NK-92 treated with Interleukin-12 subunit alpha and Interleukin-12 subunit beta, amount 100 ng/mL, for 24 hours (cell line): ENCODE measurements at places on chromosomes 13 and 19.
A peak's percentile ranks its signal among the peaks of the same experiment; 100 is the strongest.

GRCh38 chr19:49895566-49896297, 955 bp downstream of the IL4I1 start:
- no peak for DNase-seq

GRCh38 chr13:68666774-68667397, 1436.8 kb upstream of the PCDH9 start:
- no peak for DNase-seq

DNA sequence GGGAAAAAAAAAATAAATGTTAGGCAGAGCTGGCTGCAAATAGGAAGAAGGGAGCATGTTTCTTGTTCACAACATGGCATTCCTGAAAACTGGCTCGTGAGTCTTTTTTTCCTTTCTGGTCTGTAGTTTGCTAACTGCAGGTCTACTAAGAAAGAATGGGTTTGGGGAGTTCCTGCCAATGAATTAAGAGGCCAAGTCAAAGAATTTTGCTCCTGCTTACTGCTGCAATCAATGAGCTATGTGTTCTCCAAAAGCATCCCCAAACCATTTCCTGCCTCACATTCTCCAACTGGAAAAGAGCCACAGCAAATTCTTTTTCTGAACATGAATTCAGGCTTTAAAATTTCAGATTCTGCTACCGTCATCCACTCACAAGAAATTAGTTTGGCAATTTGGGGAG, 88.6 kb downstream of the DCT start:
- no peak for DNase-seq

GRCh38 chr19:55189403-55189835, 9.3 kb upstream of the SYT5 start:
- DNase-seq = no peak

- DNase-seq = no peak
Measured at GRCh38 chr19:14611051-14611450, 28.2 kb downstream of the CLEC17A start.

DNA sequence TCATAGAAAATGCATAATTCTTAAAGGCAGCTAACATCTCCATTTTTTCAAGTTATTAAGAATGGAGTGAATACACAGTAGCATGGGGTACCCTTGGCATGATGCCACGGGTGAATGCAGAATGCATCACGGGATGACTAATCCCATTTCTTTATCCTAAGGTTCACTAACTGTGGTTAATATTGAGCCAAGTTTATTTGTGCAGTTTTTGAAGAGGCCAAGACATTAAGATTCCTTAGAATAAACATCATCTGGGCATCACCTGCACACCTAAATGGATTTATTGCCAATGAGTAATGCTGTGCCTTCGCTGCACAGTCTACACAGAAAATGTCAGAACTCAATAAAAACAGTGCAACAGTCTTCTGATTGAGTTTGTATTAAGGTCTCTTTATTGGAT, 333.1 kb downstream of the GPC6 start:
- no peak for DNase-seq

- no peak for DNase-seq
Measured at GRCh38 chr19:30155381-30156200, 213.6 kb downstream of the URI1 start.

- DNase-seq = no peak
Measured at GRCh38 chr13:46631179-46631542, 78.2 kb downstream of the LRCH1 start.

DNA sequence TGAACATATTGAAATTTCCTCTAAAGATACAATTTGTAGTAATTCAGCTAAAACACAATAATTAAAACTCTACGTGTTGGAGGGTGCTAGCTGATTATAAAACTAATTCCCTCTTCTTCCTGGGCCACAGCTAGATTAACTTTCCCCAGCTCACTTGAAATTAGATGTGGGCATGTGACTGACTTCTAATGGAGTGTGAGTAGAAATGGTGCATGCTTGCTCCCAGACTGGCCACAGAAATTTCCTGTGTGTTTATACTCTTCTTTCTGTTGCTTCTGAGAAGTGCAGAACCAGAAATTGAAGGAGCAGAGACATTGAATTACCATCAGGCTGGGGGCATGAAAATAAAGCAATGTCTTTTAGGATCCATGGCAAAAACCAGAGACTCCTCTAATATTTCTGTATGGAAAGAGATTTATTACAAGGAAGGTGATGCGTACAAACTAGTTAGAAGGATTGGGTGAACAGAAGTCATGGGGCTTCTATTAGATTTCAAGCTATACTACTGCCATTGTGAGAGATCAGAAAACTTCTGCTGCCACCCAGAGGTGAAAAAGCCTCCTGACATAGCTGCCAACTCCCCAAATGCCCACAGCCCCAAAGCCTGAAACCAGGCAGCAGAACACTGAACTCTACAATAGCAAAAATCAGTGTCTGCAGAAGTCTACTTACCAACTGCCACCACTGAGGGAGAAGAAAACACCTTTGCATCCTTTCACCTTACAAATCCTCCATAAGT, 379.2 kb upstream of the MIR17HG start:
- DNase-seq = peak; percentile 1

- DNase-seq = no peak
Measured at GRCh38 chr13:39952249-39953233, 297.1 kb downstream of the COG6 start.
